AG08396 (cell line): ENCODE measurements at places on chromosomes 12 and 14.
A peak's percentile ranks its signal among the peaks of the same experiment; 100 is the strongest.

- peak; percentile 78 for DNase-seq
Observed at GRCh38 chr14:92625213-92625612, 111.6 kb downstream of the RIN3 start.

GRCh38 chr14:37615582-37616289 is 20.3 kb downstream of the TTC6 start:
- no peak for DNase-seq

GRCh38 chr12:29578731-29579130 is 81.2 kb upstream of the OVCH1 start:
- DNase-seq: no peak

- no peak for DNase-seq
Observed at GRCh38 chr12:66624806-66625205, 54.1 kb downstream of the GRIP1 start.

DNA sequence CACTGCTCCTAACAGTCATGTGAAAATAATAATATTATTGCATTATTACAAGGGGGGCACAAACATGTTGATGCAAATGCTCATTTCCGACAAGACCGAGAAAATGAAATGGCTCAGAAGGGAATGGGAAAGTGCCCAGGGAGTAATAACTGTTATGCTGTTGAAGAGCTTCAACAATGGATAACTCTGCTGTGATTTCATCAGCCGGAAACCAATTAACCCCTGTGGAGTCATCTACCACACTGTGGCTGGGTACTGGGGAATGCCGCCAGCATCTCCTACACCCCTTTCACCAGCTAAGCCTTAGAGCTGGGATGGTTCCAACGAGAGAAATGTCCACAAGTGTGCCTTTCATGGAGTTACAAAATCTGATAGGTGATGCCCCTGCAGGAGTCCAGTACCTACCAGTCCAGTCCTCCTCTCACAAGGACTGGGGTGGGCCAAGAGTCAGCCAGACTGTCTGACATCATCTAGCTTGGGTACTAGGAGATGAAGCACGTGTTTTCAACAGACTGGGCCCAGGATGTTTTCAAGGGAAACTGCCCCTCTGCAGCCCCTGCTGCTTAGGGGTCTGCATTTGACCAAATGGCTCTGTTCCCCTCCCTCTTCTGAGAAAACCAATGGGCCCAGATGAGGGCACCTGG is 509.3 kb upstream of the CCDC196 start:
- DNase-seq: no peak

DNA sequence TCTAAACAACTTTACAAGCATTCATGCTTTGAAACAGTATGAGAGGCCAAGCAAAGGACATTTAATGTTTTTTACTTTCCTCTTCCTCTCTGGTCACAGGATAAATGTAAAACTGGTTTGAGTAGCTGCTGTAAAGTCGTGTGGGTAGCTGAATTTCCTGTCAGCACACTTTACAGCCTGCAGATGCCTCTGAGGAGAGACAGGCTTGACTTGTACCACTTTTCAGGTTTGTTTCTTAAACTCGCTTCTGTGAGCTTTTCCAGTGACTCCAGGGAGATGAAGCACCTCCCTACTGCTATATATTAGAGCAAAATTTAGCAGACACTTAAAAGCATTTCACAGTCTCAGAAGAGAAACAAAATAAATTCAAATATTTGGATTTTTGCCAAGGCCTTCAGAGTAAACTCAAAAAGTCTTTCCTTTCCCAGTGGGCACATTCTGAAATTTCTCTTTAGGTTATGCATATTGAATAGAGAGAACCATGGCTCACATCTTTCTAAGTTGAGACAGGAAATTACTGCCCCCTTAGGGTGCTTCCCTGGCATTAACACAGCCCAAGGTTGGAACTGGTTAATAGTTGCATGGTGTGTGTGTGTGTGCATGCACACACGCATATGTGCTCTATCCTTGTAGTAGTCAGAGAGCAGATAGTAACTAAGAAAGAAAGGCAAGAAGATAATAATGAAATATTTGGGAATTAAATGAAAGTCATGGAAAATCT is 557.3 kb upstream of the MIS18BP1 start:
- DNase-seq: no peak

GRCh38 chr14:59836116-59836515 is 34.5 kb downstream of the RTN1 start:
- no peak for DNase-seq

GRCh38 chr14:52119030-52119429 is 50.2 kb upstream of the NID2 start:
- no peak for DNase-seq

DNA sequence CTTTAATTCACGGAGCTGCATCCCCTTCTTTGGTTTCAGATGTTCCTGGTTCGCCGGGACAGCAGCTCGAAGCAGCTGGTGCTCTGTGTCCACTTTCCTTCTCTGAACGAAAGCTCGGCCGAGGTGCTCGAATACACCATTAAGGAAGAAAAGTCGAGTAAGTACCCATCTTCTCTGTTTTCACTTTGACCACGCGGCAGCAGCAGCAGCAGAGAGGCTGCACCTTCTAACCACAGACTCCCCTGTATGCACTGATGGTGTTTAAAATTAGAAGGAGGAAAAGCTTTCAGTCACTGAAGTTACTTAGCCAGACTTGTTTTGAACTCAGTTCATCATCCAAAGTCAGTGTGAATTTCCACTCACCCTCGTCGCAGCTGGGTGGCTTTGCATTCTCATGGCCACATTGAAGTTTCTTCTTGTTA is 63.8 kb downstream of the RIN3 start:
- no peak for DNase-seq

DNA sequence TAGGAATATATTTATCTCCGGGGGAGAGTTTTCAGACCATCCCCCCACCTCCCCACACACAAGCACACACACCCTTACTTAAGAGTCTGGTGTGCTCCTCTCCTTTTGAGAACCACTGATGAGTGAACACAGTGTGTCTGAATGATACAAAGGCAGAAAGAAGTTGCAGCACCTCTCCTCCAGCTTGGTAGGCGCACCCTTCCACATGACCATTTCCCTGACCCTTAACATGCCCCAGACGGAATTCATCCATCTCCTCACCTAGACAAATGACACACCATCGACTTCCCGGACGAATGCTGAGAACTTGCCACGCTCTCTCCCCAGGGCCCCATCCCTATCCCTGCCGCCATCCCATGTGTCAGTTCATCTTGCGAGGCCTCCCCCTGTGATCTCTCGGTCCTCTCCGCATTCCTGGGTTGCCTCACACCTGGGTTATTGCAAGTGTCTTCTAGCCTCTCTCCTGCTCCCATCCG is 3.9 kb downstream of the TNFRSF1A start:
- no peak for DNase-seq
